ENCODE measurements at places on chromosomes 6 and 20. TPM values are rescaled to one million over a fixed set of nuclear protein-coding genes. Genes with fewer than 3 reads are reported as not detected.

Gene BIRC7
- total RNA-seq = not detected

DNA sequence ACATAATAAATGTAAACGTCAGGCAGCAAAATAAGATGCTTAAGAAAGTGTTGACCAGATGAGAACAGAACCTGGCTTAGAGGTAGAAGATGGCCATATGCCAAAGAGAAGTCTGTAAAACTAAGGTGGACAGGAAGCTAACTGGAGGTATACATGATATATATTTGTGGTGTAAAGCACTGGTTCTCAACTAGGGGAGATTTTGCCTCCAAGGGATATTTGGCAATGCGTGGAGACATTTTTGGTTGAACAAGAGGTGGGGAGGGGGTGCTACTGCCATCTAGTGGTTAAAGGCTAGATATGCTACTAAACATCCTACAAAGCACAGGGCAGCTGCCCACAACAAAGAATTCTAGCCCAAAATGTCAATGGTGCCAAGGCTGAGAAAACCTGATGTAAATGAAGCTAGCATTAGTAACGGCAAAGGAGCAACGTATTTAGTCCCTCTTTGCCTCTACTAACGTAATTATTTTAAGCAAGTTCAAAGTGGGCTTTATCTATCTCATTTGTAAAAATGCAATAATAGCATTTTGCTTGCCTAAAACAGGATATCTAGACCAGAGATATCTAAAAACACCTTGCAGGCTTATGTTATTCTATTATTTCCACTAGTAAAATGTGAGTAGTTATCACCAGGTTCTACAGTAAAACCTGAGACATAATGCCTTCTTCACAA lies 182.6 kb downstream of the RNGTT start:
- no peak overlapping the region for H3K4me3 ChIP-seq
- no peak overlapping the region for H3K27ac ChIP-seq
- no peaks in the 10 kb centered on the region for H3K4me1 ChIP-seq
- DNase-seq = peak; percentile 70

DNA sequence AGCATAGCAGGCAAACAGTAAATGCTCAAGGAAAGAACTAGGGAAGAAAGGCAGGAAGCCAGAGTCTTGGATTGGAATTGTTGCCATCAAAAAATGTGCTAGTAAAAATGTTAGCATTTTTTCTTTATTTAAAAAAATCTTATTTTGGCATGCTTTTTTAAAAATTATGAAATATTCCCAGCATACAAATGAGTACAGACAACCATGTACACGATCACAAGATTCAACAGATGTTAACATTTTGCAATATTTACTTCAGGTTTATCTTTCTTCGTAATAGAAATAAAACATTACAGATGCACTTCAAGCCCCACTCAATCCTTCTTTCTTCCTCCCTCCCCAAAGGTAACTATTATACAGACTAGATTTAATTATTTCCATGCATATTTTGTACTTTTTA lies 27.4 kb upstream of the NOP56 start:
- no peak for DNase-seq
- no peak overlapping the region for H3K27ac ChIP-seq
- H3K36me3 ChIP-seq = no peaks in the 10 kb centered on the region
- H3K4me3 ChIP-seq = no peak overlapping the region
- H3K4me1 ChIP-seq = no peaks in the 10 kb centered on the region

GRCh38 chr6:168222115-168223043 lies 97.2 kb downstream of the DACT2 start:
- no peaks in the 10 kb centered on the region for H3K27me3 ChIP-seq
- H3K4me3 ChIP-seq = no peak overlapping the region
- H3K4me1 ChIP-seq = no peaks in the 10 kb centered on the region
- no peak overlapping the region for H3K27ac ChIP-seq
- DNase-seq = no peak
- H3K36me3 ChIP-seq = no peaks in the 10 kb centered on the region

DNA sequence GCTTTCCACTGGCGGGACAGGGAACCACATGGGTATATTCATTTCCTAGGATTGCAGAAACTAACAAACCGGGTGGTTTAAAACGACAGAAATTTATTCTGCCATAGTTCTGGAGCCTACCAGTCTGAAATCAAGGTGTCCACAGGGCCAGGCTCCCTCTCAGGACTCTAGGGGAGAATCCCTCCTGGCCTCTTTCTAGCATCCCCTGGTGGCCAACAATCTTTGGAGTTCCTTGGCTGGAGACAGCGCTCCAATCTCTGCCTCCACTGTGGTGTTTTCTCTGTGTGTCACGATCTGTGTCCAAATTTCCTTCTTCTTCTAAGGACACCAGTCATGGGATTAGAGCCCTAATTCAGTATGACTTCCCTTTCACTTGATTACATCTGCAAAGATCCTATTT lies 95.0 kb downstream of the SCML4 start:
- no peaks in the 10 kb centered on the region for H3K4me1 ChIP-seq
- DNase-seq = no peak
- H3K36me3 ChIP-seq = no peaks in the 10 kb centered on the region
- H3K4me3 ChIP-seq = no peak overlapping the region

DNA sequence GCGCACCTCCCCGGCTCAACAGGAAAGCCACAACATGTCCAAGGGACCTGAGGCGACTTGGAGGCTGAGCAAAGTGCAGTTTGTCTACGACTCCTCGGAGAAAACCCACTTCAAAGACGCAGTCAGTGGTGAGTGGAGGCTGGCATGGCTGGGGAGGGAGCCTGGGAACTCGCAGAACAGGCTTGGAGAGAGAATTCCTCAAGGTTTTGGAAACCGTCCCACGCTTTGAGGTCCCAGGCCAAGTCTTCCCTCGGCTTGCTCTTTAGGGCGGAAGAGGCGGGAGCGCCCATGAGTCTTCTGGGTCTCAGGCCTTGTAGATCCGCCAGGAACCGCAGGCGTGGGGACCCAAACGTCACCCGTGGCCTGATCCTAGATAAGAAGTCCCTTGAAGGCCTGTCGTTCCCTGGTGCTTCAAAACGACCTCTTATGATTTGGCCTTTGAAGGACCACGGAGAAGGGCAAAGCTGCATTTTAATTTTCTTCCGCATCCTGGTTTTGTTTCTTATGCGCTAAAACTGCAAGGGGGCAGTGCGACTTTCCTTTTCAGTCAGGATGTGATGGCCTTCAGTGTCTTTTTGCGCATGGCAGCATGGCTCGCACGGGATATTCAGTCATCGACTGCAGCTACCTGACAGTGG lies 2.0 kb downstream of the LAMP5 start:
- H3K27ac ChIP-seq = no peak overlapping the region
- no peak overlapping the region for H3K4me3 ChIP-seq
- no peak for DNase-seq
- H3K4me1 ChIP-seq = no peaks in the 10 kb centered on the region
- peaks cover 62% of the 10 kb centered on the region for H3K27me3 ChIP-seq
- no peaks in the 10 kb centered on the region for H3K36me3 ChIP-seq

- H3K4me1 ChIP-seq = peaks cover 13% of the 10 kb centered on the region
- no peaks in the 10 kb centered on the region for H3K27me3 ChIP-seq
- no peaks in the 10 kb centered on the region for H3K36me3 ChIP-seq
- no peak for DNase-seq
These were observed 111.0 kb downstream of the EDN1 start for GRCh38 chr6:12401200-12401599.

Gene SLC25A27
- total RNA-seq = 0.28 TPM

DNA sequence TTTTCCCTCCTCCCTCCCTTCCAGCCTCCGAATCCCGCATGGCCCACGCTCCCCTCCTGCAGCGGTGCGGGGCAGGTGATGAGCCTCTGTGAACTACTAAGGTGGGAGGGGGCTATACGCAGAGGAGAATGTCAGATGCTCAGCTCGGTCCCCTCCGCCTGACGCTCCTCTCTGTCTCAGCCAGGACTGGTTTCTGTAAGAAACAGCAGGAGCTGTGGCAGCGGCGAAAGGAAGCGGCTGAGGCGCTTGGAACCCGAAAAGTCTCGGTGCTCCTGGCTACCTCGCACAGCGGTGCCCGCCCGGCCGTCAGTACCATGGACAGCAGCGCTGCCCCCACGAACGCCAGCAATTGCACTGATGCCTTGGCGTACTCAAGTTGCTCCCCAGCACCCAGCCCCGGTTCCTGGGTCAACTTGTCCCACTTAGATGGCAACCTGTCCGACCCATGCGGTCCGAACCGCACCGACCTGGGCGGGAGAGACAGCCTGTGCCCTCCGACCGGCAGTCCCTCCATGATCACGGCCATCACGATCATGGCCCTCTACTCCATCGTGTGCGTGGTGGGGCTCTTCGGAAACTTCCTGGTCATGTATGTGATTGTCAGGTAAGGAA lies at the start of gene OPRM1:
TSS of gene OPRM1 (plus strand) at position 10 of the 612 bp plus-strand sequence. CDS start at position 315, 305 bp downstream.
- no peaks in the 10 kb centered on the region for H3K36me3 ChIP-seq
- H3K4me3 ChIP-seq = no peak within 1 kb of the TSS
- no peaks in the 10 kb centered on the region for H3K27me3 ChIP-seq
- H3K4me1 ChIP-seq = no peaks in the 10 kb centered on the region

DNA sequence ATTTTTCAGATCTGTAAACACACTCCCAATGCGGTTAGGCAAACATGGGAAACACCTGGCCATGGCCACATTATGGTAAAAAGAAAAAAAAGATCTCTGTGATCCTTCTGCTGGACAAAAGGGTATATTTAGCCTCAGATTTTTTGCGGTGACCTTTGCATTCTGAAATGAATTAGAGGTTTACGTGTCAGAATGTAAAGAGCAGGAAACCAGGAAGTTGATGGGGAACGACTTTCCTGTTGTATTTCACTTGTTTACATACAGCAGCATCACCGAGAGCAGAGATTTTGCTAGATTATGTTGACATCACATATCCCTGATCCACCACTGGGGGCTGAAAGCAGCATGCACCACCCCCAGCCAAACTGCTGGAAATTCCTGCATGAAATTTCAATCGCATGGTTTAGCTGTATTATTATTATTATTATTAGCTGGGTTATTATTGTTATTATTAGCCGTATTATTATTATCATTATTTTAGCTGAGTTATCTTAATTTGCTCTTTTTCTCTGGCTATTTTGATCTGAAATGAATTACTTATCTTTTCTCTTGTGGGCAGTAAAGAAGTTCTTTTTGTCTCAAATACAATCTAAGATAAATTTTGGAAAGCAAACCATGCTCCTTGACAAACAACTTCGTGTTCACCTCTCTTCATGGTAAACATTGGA lies 189.4 kb downstream of the ZFP64 start:
- no peaks in the 10 kb centered on the region for H3K36me3 ChIP-seq
- peaks cover 4% of the 10 kb centered on the region for H3K4me1 ChIP-seq
- H3K4me3 ChIP-seq = no peak overlapping the region
- H3K27me3 ChIP-seq = no peaks in the 10 kb centered on the region
- peak; percentile 30 for DNase-seq

GRCh38 chr20:6618051-6618450 lies 149.4 kb upstream of the BMP2 start:
- no peak overlapping the region for H3K27ac ChIP-seq
- H3K4me3 ChIP-seq = no peak overlapping the region
- peaks cover 2% of the 10 kb centered on the region for H3K27me3 ChIP-seq
- no peaks in the 10 kb centered on the region for H3K36me3 ChIP-seq

DNA sequence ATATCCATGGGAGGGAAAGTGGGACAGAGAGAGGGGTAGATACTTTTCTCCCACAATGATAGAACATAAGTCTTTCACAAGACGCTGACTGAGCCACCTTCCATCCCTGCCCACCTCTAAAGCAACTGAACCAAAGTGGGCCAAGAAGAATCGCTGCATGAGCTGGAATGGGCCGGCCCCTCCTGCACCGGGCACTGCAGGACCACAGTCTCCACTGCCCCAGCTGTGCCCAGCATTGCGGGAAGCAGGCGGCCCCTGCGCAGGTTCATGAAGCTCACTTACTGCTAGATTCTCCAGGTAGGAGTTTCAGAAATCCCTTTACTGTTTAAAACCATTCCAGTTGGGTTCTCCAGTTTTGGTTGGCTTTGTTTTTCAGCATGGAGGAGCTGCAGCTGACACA lies 32.0 kb upstream of the CST7 start:
- DNase-seq = no peak
- no peak overlapping the region for H3K27ac ChIP-seq
- H3K27me3 ChIP-seq = peaks cover 20% of the 10 kb centered on the region
- H3K4me3 ChIP-seq = no peak overlapping the region
- H3K36me3 ChIP-seq = no peaks in the 10 kb centered on the region
- H3K4me1 ChIP-seq = no peaks in the 10 kb centered on the region

DNA sequence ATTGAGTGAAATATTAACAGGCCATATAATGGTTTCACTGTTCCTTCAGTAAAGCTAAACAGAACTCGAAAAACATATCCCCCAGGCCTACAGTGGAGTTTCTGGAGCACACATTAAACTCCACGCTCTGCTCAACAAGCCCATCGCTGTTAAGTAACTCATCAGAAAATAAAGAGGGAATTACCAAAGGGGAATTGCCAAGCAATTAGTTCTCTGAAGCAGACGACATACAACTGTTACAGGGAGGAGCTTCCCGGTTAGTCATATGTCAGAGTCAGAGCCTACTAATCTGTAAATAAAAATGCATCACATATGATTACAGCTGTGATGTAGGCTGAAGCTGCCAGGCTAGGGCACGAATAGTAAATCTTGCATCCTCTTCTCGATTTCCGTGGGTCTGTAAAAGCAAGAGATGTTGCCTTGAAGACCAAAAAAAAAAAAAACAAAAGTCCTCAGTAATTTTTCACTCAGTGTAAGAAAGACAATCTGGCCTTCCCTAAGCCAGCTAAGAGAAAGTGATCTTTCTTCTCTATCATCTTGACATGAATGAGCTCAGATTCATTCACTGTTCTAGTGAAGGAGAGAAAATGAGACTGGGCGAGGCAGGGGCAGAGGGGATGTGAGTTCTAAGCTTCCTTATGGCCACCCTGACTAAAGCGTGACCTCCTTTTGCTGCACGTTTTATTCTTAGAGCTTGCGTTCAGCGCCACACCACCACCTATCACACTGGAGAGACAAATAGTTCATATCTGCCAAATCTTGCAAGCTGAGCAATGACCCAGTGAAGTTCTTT lies 13.8 kb downstream of the ATXN1 start:
- peaks cover 22% of the 10 kb centered on the region for H3K4me1 ChIP-seq
- no peaks in the 10 kb centered on the region for H3K27me3 ChIP-seq
- peak; percentile 85 for DNase-seq
- H3K4me3 ChIP-seq = no peak overlapping the region
- peaks cover 16% of the 10 kb centered on the region for H3K36me3 ChIP-seq

- H3K36me3 ChIP-seq = peaks cover 6% of the 10 kb centered on the region
- H3K4me3 ChIP-seq = no peak overlapping the region
- DNase-seq = no peak
- H3K27ac ChIP-seq = no peak overlapping the region
These were observed 11.0 kb downstream of the SCUBE3 start for GRCh38 chr6:35224720-35225119.

Gene OTOR
- not detected for total RNA-seq

Measured in IMR-90 (cell line).